Peyer's patch (tissue), 4 donors: ENCODE measurements at places on chromosomes 1 and 21. TPM values are rescaled to one million over a fixed set of nuclear protein-coding genes. Genes with fewer than 3 reads are reported as not detected.
A peak's percentile ranks its signal among the peaks of the same experiment; 100 is the strongest.

DNA sequence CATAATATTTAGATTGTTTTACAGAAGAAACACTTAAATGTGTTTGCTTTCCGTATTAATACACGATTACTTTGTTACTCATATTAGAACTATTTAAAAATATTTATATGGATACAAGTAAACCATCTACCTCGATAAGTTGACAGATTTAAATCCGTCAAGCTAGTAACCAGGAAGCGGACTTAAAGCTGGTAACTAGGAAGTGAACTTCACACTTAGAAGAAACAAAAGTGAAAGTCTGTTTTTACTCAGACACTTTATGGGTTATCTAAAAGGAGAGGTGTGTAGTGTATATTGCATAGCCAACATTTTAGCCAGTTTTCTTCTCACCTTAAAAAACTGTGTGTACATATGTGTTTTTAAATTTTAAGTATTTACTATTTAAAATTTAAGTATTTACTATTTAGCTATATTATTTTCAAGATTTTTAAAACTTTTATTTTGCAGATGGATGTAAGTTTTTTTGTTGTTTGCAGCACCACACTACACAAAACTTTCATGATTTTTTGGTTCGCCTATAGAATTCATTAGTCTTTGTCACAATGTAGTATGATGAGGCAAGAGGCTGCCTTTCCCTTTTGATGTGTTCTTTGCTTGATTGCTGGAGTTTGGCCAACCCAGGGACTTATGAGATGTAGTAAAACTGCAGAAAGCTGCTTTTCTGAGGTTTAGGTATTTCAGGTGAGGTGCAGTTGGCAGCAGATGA is 2.7 kb downstream of the USP25 start:
- H3K36me3 ChIP-seq: no peaks in the 10 kb centered on the region
- DNase-seq: no peak
- no peaks in the 10 kb centered on the region for H3K27me3 ChIP-seq
- H3K4me1 ChIP-seq: no peaks in the 10 kb centered on the region
- peak overlapping the region; percentile 90 for H3K4me3 ChIP-seq

DNA sequence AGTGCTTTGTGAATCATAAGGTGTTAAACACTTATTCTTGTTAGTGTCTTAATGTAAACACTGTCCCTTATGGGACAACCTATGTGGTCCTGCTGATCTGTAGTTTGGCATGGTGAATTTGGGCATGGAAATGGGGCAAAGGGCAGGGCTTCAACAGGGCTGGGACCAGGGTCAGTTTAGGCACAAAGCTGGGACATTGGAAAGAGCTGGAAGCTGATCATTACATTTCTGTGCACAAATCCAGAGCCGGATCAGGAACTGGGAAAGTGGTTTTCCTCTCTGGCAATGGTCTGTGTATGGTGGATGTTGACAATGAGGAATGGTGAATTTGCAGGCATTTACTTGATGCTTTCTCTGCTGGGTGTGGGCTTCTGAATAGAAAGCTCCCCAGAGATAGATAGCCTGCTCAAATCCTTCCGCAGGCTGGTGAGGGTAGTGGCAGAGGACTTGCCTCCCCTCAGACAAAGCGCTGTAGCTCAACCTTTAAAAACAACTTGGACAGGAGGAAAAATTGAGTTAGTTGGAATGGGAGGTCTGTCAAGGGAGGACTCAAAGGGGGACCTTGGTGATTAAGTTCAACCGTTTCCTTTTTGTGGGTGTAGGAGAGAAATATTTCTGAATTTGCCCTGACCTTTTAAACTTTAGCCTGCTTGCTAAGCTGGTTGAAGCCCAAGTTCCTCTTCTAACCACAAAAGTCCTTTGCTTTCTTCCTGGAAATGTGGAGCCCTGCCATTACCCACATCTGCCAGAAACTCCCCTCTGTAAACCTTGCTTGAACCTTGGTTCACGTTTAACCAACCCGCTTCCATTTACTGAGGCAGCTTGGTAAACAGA is 35.3 kb downstream of the HLX start:
- no peaks in the 10 kb centered on the region for H3K27me3 ChIP-seq
- H3K27ac ChIP-seq: no peak overlapping the region
- no peaks in the 10 kb centered on the region for H3K36me3 ChIP-seq
- no peak for DNase-seq

GRCh38 chr1:218069180-218069579 is 215.9 kb upstream of the RRP15 start:
- no peaks in the 10 kb centered on the region for H3K27me3 ChIP-seq
- no peak overlapping the region for H3K4me3 ChIP-seq
- H3K36me3 ChIP-seq: no peaks in the 10 kb centered on the region
- H3K4me1 ChIP-seq: no peaks in the 10 kb centered on the region
- DNase-seq: no peak

- no peak overlapping the region for H3K4me3 ChIP-seq
- peaks cover 34% of the 10 kb centered on the region for H3K4me1 ChIP-seq
- H3K27me3 ChIP-seq: no peaks in the 10 kb centered on the region
- DNase-seq: peak; percentile 21
- peaks cover 50% of the 10 kb centered on the region for H3K36me3 ChIP-seq
- peak overlapping the region; percentile 56 for H3K27ac ChIP-seq
These were observed 136.6 kb upstream of the CD34 start for GRCh38 chr1:208047476-208047934.

GRCh38 chr1:184622136-184622823 is 132.4 kb downstream of the EDEM3 start:
- H3K36me3 ChIP-seq: no peaks in the 10 kb centered on the region
- no peaks in the 10 kb centered on the region for H3K27me3 ChIP-seq
- H3K27ac ChIP-seq: peak overlapping the region; percentile 59
- DNase-seq: peak; percentile 84

The HCN3 gene
- 7.4 TPM for total RNA-seq

DNA sequence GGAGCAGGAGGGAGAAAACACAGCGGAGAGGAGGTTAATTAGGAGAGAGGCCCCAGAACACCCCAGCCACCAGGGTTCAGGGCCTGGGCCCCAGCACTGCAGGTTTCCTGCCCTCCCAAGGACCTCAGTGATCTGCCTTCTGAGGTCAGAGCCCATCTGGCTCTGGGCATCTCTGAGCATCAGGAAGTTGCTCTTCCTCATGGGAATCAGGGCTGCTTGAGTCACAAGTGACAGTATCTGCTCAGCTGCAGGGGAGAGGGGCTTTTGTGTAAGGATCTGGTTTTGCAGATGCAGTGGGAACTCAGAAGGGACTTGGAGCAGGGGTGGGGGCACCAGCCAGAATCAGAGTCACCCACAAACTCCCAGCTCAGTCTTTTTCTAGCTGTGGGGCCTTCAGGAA is 472.1 kb downstream of the PTPRU start:
- DNase-seq: no peak
- no peaks in the 10 kb centered on the region for H3K27me3 ChIP-seq
- H3K4me3 ChIP-seq: no peak overlapping the region
- H3K27ac ChIP-seq: no peak overlapping the region

DNA sequence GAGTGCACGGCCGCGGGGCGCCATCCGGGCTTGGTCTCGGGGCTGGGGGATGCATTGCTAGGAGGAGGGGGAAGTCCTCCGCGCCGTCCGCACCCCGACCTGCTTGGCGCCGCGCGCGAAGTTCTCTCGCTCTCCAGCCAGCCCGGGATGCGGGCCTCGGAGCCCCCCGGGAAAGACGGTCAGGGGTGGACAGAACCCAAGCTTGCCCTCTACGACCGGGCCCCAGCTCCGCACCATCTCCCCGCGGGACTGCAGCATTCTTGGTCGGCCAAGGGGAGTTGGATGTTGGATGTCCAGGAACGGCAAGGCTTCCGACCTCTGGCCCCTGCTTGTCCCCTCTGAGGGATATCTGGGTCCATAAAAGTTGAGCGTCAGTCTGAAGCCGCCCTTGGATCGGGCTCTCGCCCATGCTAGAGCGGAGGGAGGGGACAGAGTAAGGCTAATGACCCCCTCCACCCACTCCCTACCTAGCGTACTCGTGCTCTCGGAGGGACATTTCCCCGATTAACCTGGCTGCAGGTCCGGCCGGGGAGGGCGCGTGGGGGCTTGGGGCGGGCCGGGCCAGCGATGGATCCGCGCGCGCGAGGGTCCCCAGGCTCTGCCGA is 522 bp downstream of the DISP3 start:
- H3K4me3 ChIP-seq: peak overlapping the region; percentile 51
- peaks cover 17% of the 10 kb centered on the region for H3K27me3 ChIP-seq
- no peak for DNase-seq
- H3K4me1 ChIP-seq: peaks cover 9% of the 10 kb centered on the region

GRCh38 chr1:224594851-224595250 is 21.3 kb upstream of the CNIH3 start:
- no peak overlapping the region for H3K4me3 ChIP-seq
- no peak overlapping the region for H3K27ac ChIP-seq
- no peak for DNase-seq
- H3K36me3 ChIP-seq: no peaks in the 10 kb centered on the region
- no peaks in the 10 kb centered on the region for H3K4me1 ChIP-seq

The DAP3 gene
- total RNA-seq: 150 TPM

GRCh38 chr1:81407000-81407821 is 393.5 kb upstream of the ADGRL2 start:
- H3K36me3 ChIP-seq: no peaks in the 10 kb centered on the region
- H3K27ac ChIP-seq: no peak overlapping the region
- no peak overlapping the region for H3K4me3 ChIP-seq

- no peaks in the 10 kb centered on the region for H3K36me3 ChIP-seq
- no peak overlapping the region for H3K27ac ChIP-seq
- no peak for DNase-seq
- peaks cover 34% of the 10 kb centered on the region for H3K4me1 ChIP-seq
These were observed 4.7 kb downstream of the CELSR2 start for GRCh38 chr1:109253803-109254620.

DNA sequence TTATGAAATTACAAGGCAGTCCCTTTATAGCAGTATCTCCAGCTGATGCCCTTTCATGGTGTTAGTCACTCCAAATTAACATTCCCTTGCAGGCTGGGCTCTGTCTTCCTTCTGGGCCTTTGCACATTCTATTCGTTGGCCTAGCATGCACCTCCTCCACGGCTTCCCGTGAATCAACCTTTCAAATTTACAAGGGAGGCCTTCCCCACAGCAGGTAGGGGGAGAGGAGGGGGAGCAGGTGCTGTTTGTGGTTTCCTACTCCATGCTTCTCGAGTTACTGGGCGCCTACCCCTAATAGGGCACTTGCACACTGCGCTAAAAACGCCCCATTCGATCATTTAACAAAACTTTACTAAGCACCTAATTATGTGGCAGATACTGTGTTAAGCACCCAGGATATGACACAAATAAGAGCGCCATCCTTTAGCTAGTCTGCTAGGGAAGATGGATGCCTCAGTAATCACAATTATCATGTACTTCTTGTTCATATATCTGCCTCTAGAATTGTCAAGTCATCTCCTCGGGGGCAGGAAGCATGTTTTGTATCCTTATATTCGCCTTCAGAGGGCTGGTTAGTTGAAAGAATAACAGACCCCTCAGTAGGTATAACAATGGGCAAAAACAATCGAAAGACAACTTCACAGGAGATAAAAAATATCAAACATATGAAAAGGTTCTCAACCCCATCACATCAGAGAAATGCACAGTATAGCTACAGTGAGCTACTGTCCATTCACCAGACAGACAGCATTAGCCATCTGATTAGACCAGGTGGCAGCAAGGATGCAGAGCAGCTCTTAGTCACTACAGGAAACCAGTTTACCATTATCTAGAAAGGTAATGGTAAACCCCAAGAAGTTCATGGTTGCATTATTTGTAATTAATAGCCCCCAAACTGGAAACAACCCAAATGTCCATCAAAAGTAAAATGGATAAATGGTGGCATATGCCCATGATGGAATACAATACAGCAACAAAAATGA is 1.7 kb upstream of the ADAR start:
- no peaks in the 10 kb centered on the region for H3K27me3 ChIP-seq
- H3K27ac ChIP-seq: peak overlapping the region; percentile 98
- no peaks in the 10 kb centered on the region for H3K36me3 ChIP-seq
- no peak for DNase-seq
- peaks cover 8% of the 10 kb centered on the region for H3K4me1 ChIP-seq

DNA sequence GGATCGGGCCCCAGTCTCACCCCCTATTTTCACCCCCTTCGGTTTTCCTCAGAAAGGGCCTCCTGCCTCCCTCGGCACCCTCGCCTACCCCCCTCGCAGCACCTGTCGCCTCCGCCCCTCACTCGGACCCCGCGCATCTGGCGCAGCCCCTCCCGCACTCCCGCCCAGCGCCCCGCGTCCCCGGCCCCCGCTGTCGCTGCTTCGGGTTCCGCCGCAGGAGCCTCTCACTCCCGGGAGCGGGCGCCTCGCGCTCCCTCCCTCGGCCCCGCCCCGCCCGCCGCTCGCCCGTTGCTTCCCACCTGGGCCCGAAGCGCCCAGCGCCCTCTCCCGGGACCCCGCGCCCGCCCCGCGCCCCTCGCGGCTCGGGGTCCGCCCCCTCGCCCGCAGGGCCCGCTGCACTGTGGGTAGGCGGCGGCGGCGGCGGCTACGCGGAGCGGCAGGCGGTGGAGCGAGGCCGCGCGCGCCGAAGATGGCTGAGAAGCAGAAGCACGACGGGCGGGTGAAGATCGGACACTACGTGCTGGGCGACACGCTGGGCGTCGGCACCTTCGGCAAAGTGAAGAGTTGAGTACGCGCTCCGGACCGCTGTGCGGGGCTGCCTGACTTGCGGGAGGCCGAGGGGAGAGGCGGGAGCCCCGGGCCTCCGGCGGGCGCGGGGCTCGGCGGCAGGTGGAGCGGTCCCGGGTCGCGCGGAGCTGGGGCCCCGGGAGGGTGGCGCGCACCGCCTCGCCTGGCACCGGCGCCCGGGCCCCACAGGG is at the start of gene PRKAA2:
PRKAA2 (plus strand) TSS at position 396 of the 758 bp plus-strand sequence; CDS start at position 470, 74 bp downstream.
- peak within 1 kb of the TSS; percentile 58 for H3K4me3 ChIP-seq
- H3K36me3 ChIP-seq: no peaks in the 10 kb centered on the region
- no peaks in the 10 kb centered on the region for H3K4me1 ChIP-seq
- H3K27me3 ChIP-seq: peaks cover 8% of the 10 kb centered on the region
- peak within 1 kb of the TSS; percentile 57 for H3K27ac ChIP-seq

DNA sequence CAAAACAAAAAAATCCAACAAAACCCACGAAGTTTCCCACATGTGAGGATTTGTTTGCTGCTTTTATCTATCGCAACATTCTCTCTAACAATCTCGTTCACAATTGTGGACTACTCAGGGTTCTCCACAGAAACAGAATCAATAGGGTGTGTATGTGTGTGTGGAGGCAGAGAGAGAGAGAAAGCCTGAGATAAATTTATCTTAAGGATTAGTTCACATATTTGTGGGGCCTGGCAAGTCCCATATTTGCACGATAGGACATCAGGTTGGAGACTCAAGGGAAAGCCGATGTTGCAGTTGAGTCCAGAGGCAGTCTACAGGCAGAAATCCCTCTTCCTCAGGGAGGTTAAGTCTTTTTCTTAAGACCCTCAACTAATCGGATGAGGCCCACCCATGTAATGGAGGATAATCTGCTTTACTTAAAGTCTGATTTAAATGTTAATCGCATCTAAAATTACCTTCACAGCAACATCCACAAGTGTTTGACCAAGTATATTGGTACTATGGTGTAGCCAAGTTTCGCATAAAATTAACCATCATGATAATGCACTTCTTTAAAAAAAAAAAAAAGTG is 31.7 kb downstream of the ADAMTS1 start:
- H3K4me3 ChIP-seq: no peak overlapping the region
- H3K4me1 ChIP-seq: no peaks in the 10 kb centered on the region
- no peak overlapping the region for H3K27ac ChIP-seq
- no peaks in the 10 kb centered on the region for H3K27me3 ChIP-seq
- DNase-seq: no peak
